ENCODE measurements at places on chromosomes 2 and 18. TPM values are rescaled to one million over a fixed set of nuclear protein-coding genes. Genes with fewer than 3 reads are reported as not detected.

Gene NMS
- total RNA-seq = not detected

Gene REG3A
- total RNA-seq = not detected

Gene RAB10
- 135 TPM for total RNA-seq

Gene CHRNG
- not detected for total RNA-seq

Gene KRTCAP3
- 2.6 TPM for total RNA-seq

Gene PLA2R1
- not detected for total RNA-seq

Gene TSPYL6
- total RNA-seq = not detected

Gene LYG2
- not detected for total RNA-seq

DNA sequence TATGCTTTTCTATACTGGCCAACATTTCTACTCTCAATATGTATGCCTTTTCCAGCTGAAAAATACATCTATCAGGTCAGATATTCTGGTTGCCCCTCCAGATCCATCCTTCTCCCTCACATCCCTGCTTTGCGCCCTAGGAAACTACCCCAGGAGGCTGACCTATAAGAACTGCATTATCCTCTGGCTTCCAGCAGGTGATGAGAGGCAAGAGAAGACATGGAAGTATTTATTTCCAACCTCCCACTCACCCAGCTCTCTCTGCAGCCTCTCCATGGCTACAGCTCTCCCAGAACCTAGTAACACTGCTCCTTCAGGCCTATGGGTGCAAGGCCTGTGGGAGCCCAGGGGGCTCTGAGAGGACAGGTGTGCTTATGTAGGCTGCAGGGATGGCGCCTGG is 42.9 kb downstream of the ARID5A start:
- no peak for DNase-seq

DNA sequence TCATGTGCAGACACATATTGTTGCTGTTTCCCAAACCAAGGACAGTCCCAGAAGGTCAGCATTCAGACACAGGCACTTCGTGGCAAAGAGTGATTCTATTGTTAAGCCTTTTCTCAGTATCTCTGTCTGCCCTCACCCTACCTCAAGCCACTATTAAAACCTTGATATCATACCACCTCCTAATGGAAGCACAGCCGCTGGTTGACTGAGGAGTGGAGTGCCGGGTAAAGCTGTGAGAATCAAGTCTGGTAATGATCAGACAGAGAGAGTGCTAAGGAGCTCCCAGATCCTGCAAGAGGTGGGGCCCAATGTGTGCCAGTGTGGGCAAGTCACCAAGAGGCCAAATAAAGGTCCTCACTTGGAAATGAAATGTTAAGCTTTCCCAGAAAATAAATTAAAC is 819.5 kb downstream of the BCL11A start:
- no peak for DNase-seq

GRCh38 chr2:69163556-69163955 is 150.6 kb downstream of the ANTXR1 start:
- no peak for DNase-seq

GRCh38 chr2:152019732-152020131 is 79.1 kb downstream of the CACNB4 start:
- DNase-seq = no peak

- no peak for DNase-seq
Measured at GRCh38 chr2:170456914-170457313, 258.2 kb upstream of the SP5 start.

GRCh38 chr2:108226564-108226963 is 13.2 kb upstream of the SULT1C3 start:
- no peak for DNase-seq

GRCh38 chr2:225400060-225400511 is 576 bp downstream of the NYAP2 start:
- peak; percentile 48 for DNase-seq

DNA sequence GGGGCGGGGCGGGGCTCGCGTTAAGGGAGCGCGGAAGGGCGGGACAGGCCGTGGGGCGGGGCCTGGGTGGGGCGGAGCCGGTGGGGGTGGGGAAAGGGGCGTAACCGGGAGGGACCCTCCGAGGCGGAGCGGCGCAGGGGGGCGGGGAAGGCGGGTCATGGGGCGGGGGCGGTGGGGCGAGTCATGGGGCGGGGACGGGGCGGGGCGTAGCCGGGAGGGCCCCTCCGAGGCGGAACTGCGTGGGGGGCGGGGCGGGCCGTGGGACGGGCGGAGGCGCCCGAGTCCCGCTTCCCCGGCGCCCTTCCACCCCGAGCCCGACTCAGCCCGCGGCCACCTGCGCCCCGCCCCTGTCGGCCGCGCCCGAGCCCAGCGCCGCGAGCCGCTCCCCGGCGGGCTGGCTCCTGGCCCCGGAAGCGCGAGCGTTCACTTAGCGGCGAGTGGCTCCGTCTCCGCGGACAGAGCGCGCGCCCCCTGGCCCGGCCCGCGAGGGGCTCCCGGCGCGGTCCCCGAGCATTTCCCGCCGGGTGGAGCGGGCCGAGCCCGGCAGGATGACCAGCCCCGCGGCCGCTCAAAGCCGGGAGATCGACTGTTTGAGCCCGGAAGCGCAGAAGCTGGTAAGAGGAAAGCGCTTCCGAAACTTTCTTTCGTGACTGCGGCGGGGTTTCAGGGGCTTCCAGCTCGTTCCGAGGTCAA is 64.7 kb downstream of the LRRFIP1 start:
- peak; percentile 90 for DNase-seq

GRCh38 chr2:85844486-85844885 is 44.3 kb downstream of the ST3GAL5 start:
- DNase-seq = no peak

- no peak for DNase-seq
Measured at GRCh38 chr2:160042054-160042453, 20.4 kb downstream of the PLA2R1 start.

All from A673 (cell line).